GM12892 (cell line): ENCODE measurements at places on chromosomes 12 and 14.
A peak's percentile ranks its signal among the peaks of the same experiment; 100 is the strongest.

DNA sequence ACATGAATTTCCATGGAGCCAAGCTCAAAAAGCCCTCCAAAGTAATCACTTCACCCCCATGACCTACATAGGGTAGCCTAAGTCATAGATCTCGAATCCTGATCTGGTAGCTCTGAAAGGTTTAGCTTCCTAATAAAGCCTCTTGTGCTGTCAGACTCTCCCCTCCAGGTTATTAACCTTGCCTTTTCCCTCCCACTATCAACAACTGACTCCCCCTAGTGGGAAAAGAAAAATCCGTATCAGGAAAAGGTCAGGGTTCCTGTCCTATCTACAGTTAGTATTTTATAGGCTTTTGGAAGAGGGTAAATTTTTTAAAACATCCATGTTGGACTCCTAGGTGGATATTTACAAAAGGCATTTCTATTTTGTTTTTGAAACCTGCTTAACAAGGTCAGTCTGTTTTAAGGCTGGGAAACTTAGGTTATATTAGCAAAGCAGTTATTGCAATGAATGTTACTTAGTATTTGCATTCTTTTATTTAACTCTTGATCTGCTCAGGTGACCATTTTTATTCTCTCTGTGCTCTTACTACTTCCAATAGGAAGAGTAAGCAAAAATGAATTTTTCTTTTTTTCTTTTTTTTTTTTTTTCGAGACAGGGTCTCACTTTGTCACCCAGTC lies 8.0 kb downstream of the YY1 start:
- DNase-seq = no peak

DNA sequence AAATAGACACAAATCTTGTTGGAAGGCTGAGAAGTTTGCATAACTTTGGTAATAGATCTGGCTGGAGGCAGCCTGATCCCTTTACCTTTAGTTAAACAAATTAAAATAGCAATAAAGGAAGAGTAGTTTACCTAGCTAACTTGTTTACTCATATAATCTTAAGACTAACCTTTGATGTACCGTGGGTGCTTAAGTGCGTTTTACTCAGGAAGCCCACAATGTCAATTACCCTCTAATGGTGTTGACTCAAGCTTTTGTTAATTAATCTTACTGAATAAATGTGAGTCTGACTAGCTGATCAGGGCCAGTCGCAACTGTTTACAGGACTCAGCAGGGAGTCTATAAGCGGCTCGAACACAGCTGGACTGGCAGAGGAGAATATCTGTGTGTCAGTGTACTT lies 51.5 kb downstream of the FAR2 start:
- DNase-seq = no peak

GRCh38 chr12:63964301-63964700 lies 119.8 kb downstream of the SRGAP1 start:
- no peak for DNase-seq

- no peak for DNase-seq
Measured at GRCh38 chr14:85766295-85766694, 236.4 kb downstream of the FLRT2 start.

- no peak for DNase-seq
Measured at GRCh38 chr14:69624136-69624535, 12.7 kb downstream of the SUSD6 start.

- DNase-seq = no peak
Measured at GRCh38 chr14:60684203-60684602, 34.9 kb upstream of the SIX1 start.

GRCh38 chr12:709455-710020 lies 42.8 kb upstream of the WNK1 start:
- DNase-seq = no peak

DNA sequence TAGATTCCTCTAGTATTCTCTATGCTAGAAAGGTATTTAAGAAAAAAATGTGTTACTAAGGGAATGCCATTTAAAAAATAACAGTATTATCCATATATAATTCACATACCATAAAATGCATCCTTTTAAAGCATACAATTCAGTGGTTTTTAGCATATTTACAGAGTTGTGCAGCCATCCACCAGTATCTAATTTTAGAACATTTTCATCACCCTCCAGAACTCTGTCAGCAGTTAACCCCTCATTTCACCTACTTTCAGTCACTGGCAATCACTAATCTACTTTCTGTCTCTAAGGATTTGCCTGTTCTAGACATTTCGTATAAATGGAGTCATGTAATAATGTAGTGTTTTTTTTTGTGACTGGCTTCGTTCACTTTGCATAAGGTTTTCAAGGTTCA lies 33.4 kb downstream of the TBC1D15 start:
- no peak for DNase-seq

DNA sequence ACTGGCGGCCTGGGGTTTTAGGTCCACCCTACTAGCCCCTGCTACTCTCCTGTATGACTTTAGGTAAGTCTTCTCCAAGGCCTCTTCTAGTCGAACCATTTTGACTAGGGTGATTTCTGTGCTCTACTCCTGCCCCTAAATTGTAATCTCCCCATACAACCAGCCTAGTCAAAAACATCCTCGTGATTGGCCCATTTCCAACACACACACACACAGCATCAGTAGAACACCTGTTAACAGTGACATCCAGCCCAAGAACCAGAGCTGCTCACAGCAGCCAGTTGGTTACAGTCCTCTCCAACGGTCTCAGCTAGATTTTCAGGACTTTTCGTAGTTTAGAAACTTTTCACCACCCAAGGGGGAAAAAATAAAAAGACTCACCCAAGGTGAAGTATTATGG lies 30.9 kb downstream of the NT5DC3 start:
- DNase-seq = no peak

DNA sequence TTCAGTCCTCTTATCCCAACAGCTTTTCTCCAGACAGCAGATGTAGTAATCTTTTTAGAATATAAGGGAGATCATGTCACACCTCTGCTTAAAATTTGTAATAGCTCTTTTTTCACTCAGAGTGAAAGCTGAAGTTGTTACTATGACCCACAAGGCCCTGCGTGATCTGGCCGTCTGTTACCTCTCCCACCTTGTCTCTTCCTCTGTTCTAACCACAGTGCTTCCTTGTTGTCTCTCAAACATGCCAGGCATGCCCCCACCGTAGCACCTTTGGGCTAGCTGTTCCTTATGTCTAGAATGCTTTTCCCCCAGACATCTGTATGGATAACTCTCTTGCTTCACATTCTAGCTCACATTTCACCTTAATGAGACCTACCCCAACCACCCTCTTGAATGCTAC lies 6.5 kb downstream of the NECAP1 start:
- DNase-seq = peak; percentile 29

GRCh38 chr14:105974902-105975301 lies 448.5 kb downstream of the TMEM121 start:
- no peak for DNase-seq
